ENCODE measurements at places on chromosomes 12 and 14. TPM values are rescaled to one million over a fixed set of nuclear protein-coding genes. Genes with fewer than 3 reads are reported as not detected.

EP400 gene
- 39.9 TPM for total RNA-seq

GRCh38 chr12:30909349-30910037 lies 17.1 kb upstream of the TSPAN11 start:
- H3K36me3 ChIP-seq = no peaks in the 10 kb centered on the region
- peaks cover 3% of the 10 kb centered on the region for H3K27me3 ChIP-seq
- H3K27ac ChIP-seq = no peak overlapping the region
- DNase-seq = no peak
- H3K4me1 ChIP-seq = no peaks in the 10 kb centered on the region

GRCh38 chr12:118064608-118065007 lies 3.6 kb upstream of the WSB2 start:
- peak; percentile 24 for DNase-seq
- peak overlapping the region; percentile 30 for H3K27ac ChIP-seq
- peak overlapping the region; percentile 17 for H3K4me3 ChIP-seq

DNA sequence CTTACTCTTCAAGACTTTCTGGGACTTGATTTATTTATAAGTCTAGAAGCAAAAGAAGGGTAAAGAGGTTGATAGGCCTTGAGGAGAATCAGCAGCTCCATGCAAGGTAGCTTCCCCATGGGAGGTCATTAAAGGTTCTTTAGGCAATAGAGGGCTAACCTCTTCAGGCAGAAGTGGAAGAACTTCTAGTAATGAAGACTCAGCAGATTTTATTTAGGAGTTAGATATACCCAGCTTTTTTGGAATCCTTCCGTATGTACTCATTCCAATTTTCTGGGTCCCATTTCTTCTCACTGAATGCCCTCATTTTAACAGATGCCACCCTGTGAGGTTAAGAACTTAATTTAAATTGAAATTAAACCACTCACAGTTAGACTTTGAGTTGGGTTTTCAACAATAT lies 565.6 kb downstream of the LRFN5 start:
- no peak overlapping the region for H3K27ac ChIP-seq

GRCh38 chr14:99550387-99550992 lies 53.5 kb downstream of the CCDC85C start:
- no peak overlapping the region for H3K27ac ChIP-seq
- DNase-seq = no peak
- H3K4me1 ChIP-seq = peaks cover 2% of the 10 kb centered on the region
- H3K36me3 ChIP-seq = no peaks in the 10 kb centered on the region

DNA sequence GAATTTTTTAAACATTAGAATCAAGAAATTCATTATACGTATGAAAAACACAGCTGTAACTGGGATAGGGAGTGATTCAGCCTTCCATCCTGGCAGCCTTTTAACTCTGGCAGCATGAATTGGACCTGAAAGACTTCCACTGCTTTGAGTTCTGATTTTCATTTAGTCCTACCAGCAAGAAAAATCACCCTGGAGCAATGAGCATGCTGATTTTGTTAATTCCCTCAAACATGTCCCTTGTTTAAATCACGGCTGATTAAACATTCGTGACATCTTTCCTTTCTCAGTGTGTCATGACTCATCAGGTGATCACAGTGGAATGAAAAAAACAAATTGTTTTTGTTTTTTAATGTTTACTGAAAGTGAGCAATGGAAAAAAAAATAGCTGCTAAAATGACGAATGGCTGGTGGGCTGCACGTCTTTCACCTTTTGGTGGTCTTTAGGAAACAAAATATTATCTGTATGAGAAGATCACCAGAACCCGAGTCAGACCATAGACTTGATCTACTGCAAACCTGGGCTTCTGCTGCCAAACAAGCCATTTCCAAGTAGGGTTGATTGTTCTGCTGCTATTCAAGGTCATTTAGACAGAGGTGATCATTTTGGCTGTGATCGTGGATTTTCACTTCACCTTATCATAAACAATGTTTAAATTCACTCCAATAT lies 67.0 kb upstream of the CAND1 start:
- no peak for DNase-seq
- no peaks in the 10 kb centered on the region for H3K4me1 ChIP-seq
- H3K4me3 ChIP-seq = no peak overlapping the region
- no peak overlapping the region for H3K27ac ChIP-seq

DNA sequence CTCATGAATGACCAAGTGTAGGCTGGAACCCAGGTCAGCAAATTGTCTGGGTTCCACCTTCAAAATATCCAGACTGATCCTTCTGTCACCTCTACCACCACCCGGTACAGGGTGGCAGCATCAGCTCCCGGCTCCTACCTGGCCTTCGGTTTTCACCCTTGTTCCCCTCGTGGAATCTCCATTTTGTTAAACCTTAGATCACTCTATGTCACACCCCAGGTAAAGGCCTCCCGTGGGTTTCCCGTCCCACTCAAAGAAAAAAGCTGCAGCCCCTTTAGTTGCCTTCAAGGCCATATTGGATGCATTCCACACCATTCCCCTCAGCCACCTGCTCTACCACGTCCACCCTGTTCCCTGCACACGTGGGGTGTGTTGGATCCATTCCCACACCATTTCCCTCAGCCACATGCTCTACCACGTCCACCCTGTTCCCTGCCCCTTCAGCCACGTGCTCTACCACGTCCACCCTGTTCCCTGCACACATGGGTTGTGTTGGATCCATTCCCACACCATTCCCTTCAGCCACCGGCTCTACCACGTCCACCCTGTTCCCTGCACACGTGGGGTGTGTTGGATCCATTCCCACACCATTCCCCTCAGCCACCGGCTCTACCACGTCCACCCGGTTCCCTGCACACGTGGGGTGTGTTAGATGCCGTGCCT lies 23.8 kb downstream of the SLC6A13 start:
- peaks cover 19% of the 10 kb centered on the region for H3K27me3 ChIP-seq
- peaks cover 4% of the 10 kb centered on the region for H3K36me3 ChIP-seq
- no peaks in the 10 kb centered on the region for H3K4me1 ChIP-seq
- H3K27ac ChIP-seq = no peak overlapping the region
- DNase-seq = no peak

DNA sequence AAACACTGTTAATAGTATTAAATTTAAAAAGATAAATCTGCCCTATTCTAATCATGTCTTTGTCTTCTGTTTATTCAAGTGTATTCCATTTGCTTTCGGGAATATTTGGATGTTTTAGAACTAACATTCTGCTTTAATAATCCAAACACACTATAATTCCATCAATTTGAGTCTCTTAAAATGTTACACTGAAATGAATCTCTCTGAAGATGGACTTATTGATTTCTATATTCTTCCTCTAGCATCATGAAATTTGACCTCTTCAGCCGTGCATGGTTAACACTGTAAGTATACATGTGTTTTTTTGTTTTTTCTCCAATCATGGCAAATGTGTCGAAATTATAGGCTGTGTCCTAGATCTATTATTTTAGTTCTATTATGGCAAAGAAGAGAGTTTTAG lies 339.2 kb downstream of the ACSS3 start:
- no peaks in the 10 kb centered on the region for H3K4me1 ChIP-seq
- H3K27ac ChIP-seq = no peak overlapping the region
- no peaks in the 10 kb centered on the region for H3K27me3 ChIP-seq
- DNase-seq = no peak

SETD1B gene
- total RNA-seq = 14.1 TPM

- no peak overlapping the region for H3K4me3 ChIP-seq
- peaks cover 13% of the 10 kb centered on the region for H3K4me1 ChIP-seq
- H3K27ac ChIP-seq = no peak overlapping the region
- DNase-seq = no peak
- peaks cover 7% of the 10 kb centered on the region for H3K36me3 ChIP-seq
These were observed 936 bp downstream of the TFCP2 start for GRCh38 chr12:51171884-51172514.

DNA sequence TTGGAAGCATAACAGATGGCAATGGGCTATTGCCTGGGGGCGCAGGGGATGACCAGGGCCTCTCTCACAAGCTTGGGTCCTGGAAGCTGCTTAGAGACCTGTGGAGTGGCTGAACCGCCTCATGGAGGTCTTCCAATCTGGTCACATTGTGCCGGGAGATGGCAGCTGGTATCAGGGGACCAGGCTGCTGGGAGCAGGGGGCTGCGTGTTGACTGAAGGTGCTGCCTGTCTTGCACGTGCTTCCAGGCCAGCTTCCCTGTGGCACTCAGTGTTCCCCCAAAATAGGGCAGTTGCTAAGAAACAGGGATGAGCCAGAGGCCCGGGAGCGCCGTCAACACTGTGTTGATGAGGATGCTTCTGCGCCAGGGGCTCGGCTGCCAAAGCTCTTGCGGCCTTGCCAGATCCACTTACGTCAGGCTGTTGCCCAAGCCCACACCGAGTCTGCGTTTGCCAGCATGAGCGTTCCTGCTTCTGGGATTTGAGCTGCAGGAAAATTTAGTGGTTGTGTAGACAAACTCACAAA lies 39.8 kb downstream of the ELK3 start:
- DNase-seq = no peak
- H3K36me3 ChIP-seq = peaks cover 20% of the 10 kb centered on the region
- no peak overlapping the region for H3K4me3 ChIP-seq
- H3K27me3 ChIP-seq = no peaks in the 10 kb centered on the region
- no peak overlapping the region for H3K27ac ChIP-seq
- H3K4me1 ChIP-seq = peaks cover 54% of the 10 kb centered on the region

DNA sequence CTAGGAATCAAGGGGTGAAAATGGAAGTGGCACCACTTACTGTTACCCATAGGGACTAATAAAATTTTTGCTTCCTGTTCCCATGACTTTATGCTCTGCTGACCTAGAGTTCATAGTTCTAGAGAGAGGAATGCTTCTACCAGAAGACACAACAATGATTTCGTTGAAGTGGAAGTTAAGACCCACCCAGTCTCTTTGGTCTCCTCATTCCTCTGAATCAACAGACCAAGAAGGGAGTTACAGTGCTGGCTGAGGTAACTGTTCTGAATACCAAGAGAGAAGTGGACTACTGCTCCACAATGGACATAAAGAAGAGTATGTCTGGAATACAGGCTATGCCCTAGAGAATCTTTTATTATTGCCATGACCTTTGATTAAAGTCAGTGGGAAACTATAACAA lies 23.5 kb upstream of the DYRK2 start:
- peaks cover 21% of the 10 kb centered on the region for H3K4me1 ChIP-seq
- DNase-seq = no peak
- no peak overlapping the region for H3K4me3 ChIP-seq
- no peaks in the 10 kb centered on the region for H3K27me3 ChIP-seq
- peaks cover 2% of the 10 kb centered on the region for H3K36me3 ChIP-seq
- H3K27ac ChIP-seq = no peak overlapping the region

- H3K4me1 ChIP-seq = no peaks in the 10 kb centered on the region
- no peak for DNase-seq
- H3K36me3 ChIP-seq = no peaks in the 10 kb centered on the region
- H3K27me3 ChIP-seq = no peaks in the 10 kb centered on the region
- no peak overlapping the region for H3K27ac ChIP-seq
These were observed 127.8 kb downstream of the CFAP54 start for GRCh38 chr12:96617178-96617577.

GLS2 gene
- total RNA-seq = 6.1 TPM

FOXG1 gene
- total RNA-seq = not detected

DNA sequence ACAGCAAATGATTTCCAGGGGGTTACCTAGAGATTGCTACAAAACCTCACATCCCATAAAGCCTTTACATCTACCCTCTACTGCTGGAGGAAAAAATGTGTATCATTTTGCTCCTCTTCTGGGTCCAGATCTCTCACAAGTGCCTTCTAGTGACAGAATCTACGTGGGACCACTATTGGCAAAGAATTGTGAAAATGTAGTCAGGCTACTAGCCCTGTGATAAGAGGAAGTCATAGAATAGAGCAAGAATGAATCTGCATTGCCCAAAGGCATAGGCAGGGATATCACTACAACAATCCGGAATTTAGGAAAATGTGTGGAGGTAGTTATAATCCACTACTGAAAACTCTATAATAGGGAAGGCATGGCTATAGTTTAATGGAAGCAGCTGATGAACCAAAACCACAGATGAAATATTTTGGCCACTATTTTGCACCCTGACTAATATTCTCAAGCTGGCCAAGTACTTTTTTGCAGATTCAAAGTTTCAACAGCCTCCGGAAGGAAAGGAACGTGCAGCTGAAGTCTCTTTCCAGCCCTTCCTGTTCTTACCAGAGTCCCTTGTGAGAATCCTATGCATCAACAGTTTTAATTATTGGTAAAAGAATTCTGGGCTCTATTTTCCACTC lies 176.8 kb downstream of the PHLDA1 start:
- no peak overlapping the region for H3K27ac ChIP-seq
- H3K27me3 ChIP-seq = peaks cover 16% of the 10 kb centered on the region
- no peaks in the 10 kb centered on the region for H3K36me3 ChIP-seq
- no peak for DNase-seq
- no peaks in the 10 kb centered on the region for H3K4me1 ChIP-seq
- no peak overlapping the region for H3K4me3 ChIP-seq

DNA sequence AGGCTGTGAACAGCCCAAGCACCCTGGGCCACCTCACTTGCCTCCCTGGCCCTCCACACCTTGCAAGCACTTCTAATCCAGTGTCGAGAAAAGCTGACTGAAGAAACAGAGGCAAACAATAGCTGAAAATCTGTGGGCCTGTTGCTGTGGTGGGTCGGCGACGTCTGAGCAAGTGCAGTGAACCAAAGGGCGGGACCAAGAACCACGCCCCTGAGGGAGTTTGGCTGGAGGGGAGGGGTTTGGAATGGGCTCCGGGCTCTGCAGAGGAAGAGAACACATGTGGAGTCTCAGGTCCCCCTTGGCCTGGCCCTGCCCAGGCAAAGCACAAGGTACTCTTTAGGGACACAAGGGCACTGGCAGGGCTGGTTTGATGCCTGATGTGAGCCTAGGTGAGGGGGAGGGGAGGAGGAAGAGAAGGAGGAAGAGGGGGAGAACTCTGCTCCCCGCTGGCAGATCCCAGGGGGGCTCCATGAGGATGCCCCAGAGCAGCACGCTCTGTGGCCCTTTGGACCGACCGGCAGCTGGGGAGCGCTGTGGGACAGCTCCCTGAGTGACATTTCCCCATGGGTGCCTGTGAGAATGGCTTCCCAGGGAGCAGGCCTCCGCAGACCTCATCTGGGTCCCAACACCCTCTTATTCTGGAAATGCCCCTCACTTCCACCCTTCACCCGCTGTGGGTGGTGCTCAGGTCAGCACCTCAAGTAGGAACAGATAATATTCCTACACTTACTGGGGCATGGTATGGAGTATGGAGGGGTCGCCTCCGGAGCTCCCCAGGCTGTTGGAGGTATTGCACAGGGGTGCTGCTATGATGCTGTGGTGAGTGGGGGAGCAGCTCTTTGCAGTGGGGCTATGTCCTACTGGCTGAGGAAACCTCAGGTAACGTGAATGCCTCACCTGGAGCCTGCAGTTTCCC lies 85.5 kb downstream of the CPSF2 start:
- H3K36me3 ChIP-seq = no peaks in the 10 kb centered on the region
- H3K4me1 ChIP-seq = no peaks in the 10 kb centered on the region
- H3K27ac ChIP-seq = no peak overlapping the region
- peaks cover 17% of the 10 kb centered on the region for H3K27me3 ChIP-seq
- H3K4me3 ChIP-seq = no peak overlapping the region

DNA sequence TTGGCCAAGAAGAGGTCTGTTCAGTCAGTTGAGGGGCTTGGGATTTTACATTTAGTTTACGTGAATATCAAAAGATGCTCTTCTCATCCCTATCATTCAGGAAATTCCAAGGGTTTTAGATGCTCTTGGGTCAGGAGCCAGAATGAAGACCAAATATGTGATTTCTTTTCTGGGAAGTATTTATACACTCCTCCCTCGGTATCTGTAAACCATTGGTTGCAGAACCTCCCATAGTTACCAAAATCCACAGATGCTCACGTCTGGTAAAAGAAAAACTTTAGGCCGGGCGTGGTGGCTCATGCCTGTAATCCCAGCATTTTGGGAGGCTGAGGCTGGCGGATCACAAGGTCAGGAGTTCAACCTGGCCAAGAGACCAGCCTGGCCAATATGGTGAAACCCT lies 75.9 kb downstream of the TNFAIP2 start:
- H3K27me3 ChIP-seq = peaks cover 14% of the 10 kb centered on the region
- no peak overlapping the region for H3K4me3 ChIP-seq
- no peak for DNase-seq
- H3K36me3 ChIP-seq = peaks cover 4% of the 10 kb centered on the region

RNFT2 gene
- total RNA-seq = 15.8 TPM

CCDC175 gene
- total RNA-seq = not detected

SERPINA3 gene
- total RNA-seq = not detected

Measured in activated CD4-positive, alpha-beta memory T cell treated with anti-CD3 and anti-CD28 coated beads for 36 hours (primary cell).